ENCODE measurements at places on chromosomes 1 and 21.

DNA sequence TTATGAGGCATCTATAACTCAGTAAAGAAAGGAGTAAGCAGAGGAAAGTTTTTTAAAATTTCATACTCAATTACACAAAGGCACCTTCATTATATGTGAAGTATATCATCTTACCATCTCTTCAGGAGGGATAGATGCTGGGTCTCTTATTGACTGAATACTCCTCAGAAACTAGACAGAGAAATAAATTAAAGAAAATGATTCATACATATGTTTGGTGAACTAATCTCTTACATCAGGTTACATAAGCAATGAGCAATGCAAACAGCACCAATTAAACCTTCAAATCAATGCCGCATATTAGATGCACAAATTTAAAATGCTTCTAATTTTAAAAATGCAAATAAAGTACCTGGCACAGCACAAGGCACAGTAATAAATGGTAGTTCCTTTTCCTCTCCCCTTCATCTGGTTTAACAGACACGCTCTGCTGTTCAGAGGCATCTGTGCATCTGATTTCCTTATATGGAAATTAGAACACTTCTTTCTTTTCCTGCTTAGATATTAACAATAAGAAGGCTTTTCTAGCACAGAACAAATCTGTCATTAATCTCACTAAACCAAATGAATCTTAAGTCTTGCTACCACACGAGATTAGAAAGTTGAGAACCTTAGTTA lies 20.0 kb downstream of the SCYL3 start:
- DNase-seq: peak; percentile 42

GRCh38 chr1:201251411-201251810 lies 31.9 kb upstream of the PKP1 start:
- no peak for DNase-seq

DNA sequence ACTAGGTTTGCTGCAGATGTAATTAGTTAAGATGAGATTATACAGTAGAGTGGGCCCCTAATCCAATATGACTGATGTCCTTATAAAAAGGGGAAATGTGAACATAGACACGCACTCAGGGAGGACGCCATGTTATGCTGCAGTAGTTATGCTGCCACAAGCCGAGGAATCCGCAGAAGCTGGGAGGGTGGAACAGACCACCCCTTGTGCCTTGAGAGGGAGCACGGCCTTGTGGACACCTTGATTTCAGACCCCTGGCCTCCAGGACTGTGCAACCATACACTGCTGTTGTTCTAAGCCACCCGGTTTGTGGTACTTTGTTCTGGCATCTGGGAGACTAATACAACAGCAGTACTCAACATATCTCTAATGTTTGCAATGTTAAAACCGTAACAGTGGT lies 57.9 kb upstream of the HIVEP3 start:
- no peak for DNase-seq

DNA sequence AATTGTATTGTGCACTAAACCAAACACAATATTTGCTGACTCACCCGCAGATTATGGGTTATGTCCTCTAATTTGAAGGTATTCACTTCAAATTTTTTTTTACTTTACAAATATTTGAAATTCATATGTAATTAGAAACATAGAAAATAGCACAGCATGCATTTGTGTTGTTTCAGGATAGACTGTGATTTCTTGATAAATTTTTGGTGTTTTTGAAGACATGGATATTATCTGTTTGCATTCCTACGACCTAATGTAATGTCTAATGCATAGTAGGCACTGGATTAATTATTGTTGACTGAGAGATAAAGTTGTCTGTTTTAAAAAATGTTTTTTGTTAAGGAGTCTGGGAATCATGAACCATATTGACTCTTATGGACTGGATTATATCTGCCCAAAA lies 850.2 kb downstream of the BRINP3 start:
- DNase-seq: peak; percentile 8

GRCh38 chr1:151612501-151613281 lies 841 bp downstream of the SNX27 start:
- peak; percentile 21 for DNase-seq

DNA sequence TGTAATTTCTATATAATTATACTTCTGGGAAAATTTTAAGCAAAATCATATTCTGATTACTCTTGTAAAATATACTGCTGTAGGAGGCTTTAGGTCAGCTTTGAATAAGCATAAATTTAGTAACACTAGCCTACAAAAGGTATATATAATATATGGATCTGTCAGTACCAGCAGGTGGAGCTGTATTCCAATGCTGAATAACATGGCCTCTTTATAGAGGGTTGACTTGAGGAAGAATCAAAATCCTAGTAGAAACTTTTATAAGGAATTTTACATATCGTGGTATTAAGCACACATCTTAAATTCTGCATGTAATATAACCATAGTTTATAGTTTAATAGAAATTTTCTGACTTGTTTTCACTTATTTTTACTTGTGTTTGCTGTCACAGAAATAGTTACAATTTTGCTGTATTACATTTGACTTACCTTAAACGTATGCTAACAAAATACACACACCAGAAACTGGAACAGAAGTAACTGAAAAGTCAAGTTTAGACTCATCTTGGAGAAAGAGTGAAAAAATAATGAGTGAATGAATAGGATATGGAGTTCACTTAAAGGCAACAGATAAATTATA lies 79.3 kb downstream of the HMCN1 start:
- peak; percentile 69 for DNase-seq

GRCh38 chr1:93668121-93668520 lies 13.5 kb downstream of the BCAR3 start:
- DNase-seq: no peak

All from fibroblast of skin of right biceps (primary cell).